Islet precursor cell (in vitro differentiated cells): ENCODE measurements at places on chromosomes 13 and 19.
A peak's percentile ranks its signal among the peaks of the same experiment; 100 is the strongest.

DNA sequence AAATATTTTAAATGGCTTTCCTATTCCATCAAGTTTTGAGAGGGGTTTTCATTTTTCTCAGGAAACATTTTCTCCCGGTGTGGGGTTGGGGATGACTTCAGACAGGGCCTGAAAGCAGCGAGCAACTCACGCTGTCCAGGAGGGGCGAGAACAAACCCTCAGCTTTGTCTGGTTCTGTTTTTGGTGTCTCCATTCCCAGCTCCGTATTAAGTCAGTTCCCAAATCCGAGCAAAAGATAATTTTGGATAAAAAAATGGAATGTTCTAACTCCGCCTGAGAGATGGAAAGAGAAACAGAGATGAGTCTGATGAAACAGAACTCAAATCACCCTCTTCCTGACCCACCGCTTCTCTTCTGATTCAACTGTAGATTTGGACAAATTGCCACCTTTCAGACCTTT lies 38.4 kb downstream of the RFX2 start:
- DNase-seq: no peak

- peak; percentile 99 for DNase-seq
Observed at GRCh38 chr19:40750874-40751537, at the start of gene SNRPA. SNRPA (plus strand) TSS chr19:40751203; CDS start chr19:40751409, 206 bp downstream.

GRCh38 chr19:54475706-54476105 lies 2.6 kb upstream of the CDC42EP5 start:
- DNase-seq: peak; percentile 36

- DNase-seq: peak; percentile 84
Observed at GRCh38 chr13:51797664-51798488, 6.1 kb downstream of the DHRS12 start.

GRCh38 chr19:43729919-43730318 lies 14.0 kb downstream of the IRGC start:
- DNase-seq: peak; percentile 39

- no peak for DNase-seq
Observed at GRCh38 chr19:15669891-15670290, 3.0 kb upstream of the CYP4F12 start.

- no peak for DNase-seq
Observed at GRCh38 chr13:94329754-94330551, 149.5 kb downstream of the DCT start.

- peak; percentile 71 for DNase-seq
Observed at GRCh38 chr19:28468701-28469459, 744.1 kb downstream of the UQCRFS1 start.

DNA sequence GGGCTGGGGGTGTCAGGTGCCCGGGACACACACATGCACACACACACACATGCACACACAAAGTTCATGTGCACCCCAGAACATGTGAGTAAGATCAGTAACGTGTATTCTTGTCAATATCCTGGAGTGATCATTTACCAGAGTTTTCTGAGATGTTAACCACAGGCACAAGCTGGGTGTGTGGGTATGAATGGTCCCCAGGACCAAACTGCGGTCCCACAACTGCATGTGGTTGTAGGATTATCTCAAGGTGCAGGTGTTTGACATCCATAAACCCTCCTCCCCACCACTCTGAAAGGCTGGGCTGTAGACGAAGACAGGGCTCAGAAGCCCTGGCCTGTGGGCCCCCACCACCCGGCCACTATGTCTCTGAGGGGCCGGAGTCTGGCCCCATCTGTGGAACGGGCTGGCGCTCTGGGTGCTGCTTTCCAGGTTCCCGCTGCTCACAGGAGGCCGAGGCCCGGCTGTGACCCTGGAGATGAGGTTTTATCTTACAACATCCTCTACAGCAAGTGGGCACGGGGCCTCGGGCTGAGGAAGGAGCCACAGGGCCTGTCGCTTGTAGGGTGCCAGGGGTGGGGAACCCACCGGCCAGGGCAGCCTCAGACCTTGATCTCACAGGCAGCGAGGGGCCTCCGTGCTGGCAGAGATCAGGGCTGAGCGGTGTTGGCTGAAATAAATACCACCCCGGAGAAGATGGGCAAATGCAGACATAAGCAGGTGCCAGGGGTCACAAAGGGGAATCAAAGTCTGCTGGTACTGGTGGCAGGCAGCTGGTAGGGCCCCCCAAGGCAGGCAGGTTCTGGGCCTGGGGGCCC lies 4.3 kb downstream of the F2RL3 start:
- no peak for DNase-seq

DNA sequence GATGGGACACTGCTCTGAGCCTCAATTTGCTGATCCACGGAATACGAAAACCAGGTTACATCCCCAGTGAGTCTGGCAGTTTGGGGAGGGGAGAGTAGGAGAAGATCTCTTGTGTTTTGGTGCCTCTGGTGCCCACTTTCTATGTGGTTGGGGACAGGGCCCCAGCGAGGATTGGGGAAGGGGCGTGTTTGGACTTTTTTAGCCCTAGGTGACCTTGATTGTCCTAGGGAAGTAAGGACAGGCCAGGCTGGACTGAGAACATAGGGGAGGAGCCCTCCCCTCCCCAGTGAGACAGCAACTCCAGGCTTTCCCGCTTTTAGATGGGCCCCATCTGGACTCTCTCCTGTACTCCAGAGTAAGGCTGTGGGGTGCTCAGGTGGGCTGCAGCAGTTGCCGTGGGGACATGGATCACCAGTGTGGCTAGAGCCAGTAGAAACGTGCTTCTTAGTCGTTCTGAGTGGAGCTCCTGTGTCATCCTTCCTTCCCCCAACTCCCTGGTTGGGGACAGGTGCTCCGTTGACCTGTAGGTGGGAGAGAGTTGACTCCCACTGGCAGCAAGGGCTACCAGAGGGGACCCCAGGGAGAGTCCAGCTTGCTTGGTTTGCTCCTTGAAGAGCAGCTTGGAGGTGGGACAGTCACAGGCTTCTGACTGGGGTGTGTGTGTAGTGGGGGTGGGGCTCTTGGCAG lies 4.3 kb downstream of the EGLN2 start:
- no peak for DNase-seq
